ENCODE measurements at places on chromosomes 13 and 19. TPM values are rescaled to one million over a fixed set of nuclear protein-coding genes. Genes with fewer than 3 reads are reported as not detected.

DNA sequence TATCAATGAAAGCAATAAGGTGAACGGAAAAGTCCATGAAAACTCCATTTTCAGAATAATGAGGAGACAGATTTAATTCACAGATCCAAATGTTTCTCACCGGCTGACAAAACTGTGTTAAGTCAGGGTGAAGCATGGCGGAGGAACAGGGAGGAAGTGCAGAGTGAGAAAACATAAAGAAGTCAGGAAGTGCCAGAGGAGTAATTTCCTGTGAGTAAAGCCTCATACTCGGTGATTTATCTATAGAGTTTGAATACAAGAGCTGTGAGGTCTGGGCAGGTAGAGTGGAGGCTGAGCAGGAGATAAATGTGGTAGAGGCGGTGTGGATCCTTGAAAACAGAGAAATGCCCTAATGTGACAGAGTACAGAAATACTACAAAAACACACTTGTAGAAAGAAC lies 11.4 kb downstream of the CARD8 start:
- H3K27ac ChIP-seq = no peak overlapping the region
- H3K4me3 ChIP-seq = no peak overlapping the region
- no peak for DNase-seq
- no peaks in the 10 kb centered on the region for H3K36me3 ChIP-seq

GRCh38 chr19:54201980-54202379 lies 1.3 kb downstream of the RPS9 start:
- peaks cover 6% of the 10 kb centered on the region for H3K4me1 ChIP-seq
- H3K27ac ChIP-seq = no peak overlapping the region
- H3K36me3 ChIP-seq = no peaks in the 10 kb centered on the region
- no peak for DNase-seq
- no peaks in the 10 kb centered on the region for H3K27me3 ChIP-seq

DNA sequence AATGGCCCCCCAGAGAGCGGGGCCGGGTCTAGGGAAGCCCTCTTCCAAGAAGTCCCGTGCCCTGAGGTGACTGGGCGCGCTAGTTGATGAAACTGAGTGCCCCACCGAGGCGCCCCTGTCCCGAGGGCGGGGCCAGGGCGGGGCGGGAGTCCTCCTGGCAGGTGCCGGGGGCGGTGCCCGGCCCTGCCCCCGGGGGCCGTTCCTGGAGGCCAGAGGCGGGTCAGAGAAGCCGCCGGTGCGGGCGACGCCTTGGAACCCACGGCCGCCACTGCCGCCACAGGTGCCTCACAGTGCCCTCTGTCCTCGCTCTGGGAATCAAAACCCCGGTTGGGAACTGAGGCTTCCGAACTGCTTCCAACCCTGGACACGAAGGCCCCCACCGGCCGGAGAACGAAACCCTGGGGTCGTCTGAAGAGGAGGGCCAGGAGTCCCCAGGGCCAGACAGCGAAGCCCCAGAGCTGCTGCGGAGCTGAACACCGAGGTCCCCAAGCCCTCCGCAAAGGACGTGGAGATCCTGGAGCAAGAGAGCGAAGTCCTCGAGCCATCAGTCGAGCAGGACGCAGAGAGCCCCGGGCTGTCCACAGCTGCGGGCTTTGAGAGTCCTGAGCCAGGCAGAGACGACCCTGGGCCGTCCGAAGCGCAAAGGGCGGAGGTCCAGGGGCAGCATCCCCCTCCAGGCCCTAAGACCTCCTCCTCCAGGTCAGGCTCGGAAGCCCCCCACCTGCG lies at the start of gene MISP3:
TSS of gene MISP3 (plus strand) at position 252 of the 726 bp plus-strand sequence. CDS start 524 bp downstream, outside the sequence.
- H3K27ac ChIP-seq = peak within 1 kb of the TSS; percentile 83
- no peaks in the 10 kb centered on the region for H3K27me3 ChIP-seq
- DNase-seq = no peak
- H3K4me1 ChIP-seq = no peaks in the 10 kb centered on the region
- peak within 1 kb of the TSS; percentile 59 for H3K4me3 ChIP-seq

GRCh38 chr13:98214008-98214643 lies 37.1 kb upstream of the RNF113B start:
- peaks cover 19% of the 10 kb centered on the region for H3K4me1 ChIP-seq
- H3K4me3 ChIP-seq = no peak overlapping the region
- peak overlapping the region; percentile 32 for H3K27ac ChIP-seq
- no peaks in the 10 kb centered on the region for H3K36me3 ChIP-seq
- peak; percentile 56 for DNase-seq

Gene CGB7
- not detected for total RNA-seq

Gene RFPL4A
- total RNA-seq = not detected

Gene CDC42EP5
- 26.4 TPM for total RNA-seq
